ENCODE measurements at places on chromosomes 7 and 10. TPM values are rescaled to one million over a fixed set of nuclear protein-coding genes. Genes with fewer than 3 reads are reported as not detected.

Gene IDI2
- total RNA-seq = not detected

Gene RNF148
- total RNA-seq = 0.32 TPM

Gene AZGP1
- not detected for total RNA-seq

Gene ASIC3
- total RNA-seq = not detected

Gene ZCCHC24
- total RNA-seq = 42.8 TPM

Gene GPR15LG
- total RNA-seq = not detected

Gene TRPV6
- total RNA-seq = not detected

Gene COL13A1
- 27.9 TPM for total RNA-seq

Gene ADCYAP1R1
- not detected for total RNA-seq

Gene RBP4
- total RNA-seq = 2.1 TPM

Gene PDE1C
- 3.6 TPM for total RNA-seq

Gene CUBN
- 0.72 TPM for total RNA-seq

Gene CHN2
- 1.8 TPM for total RNA-seq

Gene GNAT3
- not detected for total RNA-seq

Gene COG5
- 30.9 TPM for total RNA-seq

Gene TYSND1
- 19.9 TPM for total RNA-seq

Gene AMZ1
- not detected for total RNA-seq

Gene CAMK2B
- total RNA-seq = 0.97 TPM

Gene FZD8
- total RNA-seq = 10.2 TPM

Gene TMEM140
- 1.6 TPM for total RNA-seq

Gene ZNF425
- total RNA-seq = 4.1 TPM

Gene ATOH7
- total RNA-seq = not detected

Gene LIPN
- total RNA-seq = not detected

Gene HOGA1
- total RNA-seq = 0.72 TPM

Gene OR2A7
- not detected for total RNA-seq

Gene PAPOLB
- total RNA-seq = 0.49 TPM

Gene PRRT4
- total RNA-seq = 1.8 TPM

Gene METTL2B
- 20.9 TPM for total RNA-seq

Gene GJD4
- not detected for total RNA-seq

Gene PSAP
- 878 TPM for total RNA-seq

Gene ZNF487
- total RNA-seq = 1.1 TPM

Gene LBX1
- total RNA-seq = under 0.01 TPM

Gene CTAGE6
- total RNA-seq = not detected

Gene CADPS2
- 10.5 TPM for total RNA-seq

Gene UNC5B
- total RNA-seq = 54.9 TPM

Gene CHCHD1
- total RNA-seq = 23.6 TPM

Gene MMD2
- not detected for total RNA-seq

Gene BMPER
- 23.5 TPM for total RNA-seq

Gene EPHB6
- 6.5 TPM for total RNA-seq

Gene ZP3
- 0.54 TPM for total RNA-seq

Gene ADARB2
- not detected for total RNA-seq

Gene ANKRD1
- total RNA-seq = 178 TPM

Gene WIPF3
- not detected for total RNA-seq

Gene TBXAS1
- 8.6 TPM for total RNA-seq

Gene ATRNL1
- under 0.01 TPM for total RNA-seq

Gene TMEM176B
- not detected for total RNA-seq

Gene LIPJ
- total RNA-seq = not detected

Gene FUOM
- 25.5 TPM for total RNA-seq

Gene HOXA2
- total RNA-seq = not detected

Gene CPEB3
- total RNA-seq = 0.65 TPM

Gene ZDHHC4
- 43.7 TPM for total RNA-seq

Gene FAM25C
- total RNA-seq = not detected

Measured in cardiac atrium fibroblast (primary cell).